ENCODE measurements at places on chromosomes 6 and 20.
A peak's percentile ranks its signal among the peaks of the same experiment; 100 is the strongest.

GRCh38 chr20:35871259-35871771 is 83.0 kb downstream of the SCAND1 start:
- DNase-seq: no peak

GRCh38 chr20:63973636-63974401 is 4.1 kb upstream of the ZNF512B start:
- peak; percentile 22 for DNase-seq

DNA sequence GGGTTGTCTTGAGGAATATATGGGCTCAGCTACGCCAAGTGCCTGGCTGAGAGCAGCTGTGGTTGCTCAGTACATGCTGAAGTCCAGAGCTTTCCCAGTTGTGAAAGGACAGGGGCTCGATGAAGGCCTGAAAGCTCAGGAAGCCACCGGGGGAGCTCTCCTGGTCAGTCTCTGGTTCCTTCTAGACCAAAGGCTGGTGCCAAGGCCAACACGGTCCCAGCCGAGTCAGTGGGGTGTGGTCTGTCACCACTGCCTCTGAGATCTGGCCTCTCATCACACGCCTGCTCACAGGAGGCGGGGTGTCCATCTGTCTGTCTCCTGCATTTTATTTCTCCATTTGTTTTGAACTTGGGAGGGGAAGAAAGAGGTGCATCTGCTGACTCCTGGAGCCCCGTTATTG is 4.9 kb upstream of the FAM83C start:
- no peak for DNase-seq

GRCh38 chr6:82371799-82372546 is 8.4 kb downstream of the TPBG start:
- DNase-seq: no peak

- DNase-seq: no peak
Measured at GRCh38 chr20:63442100-63442493, 30.4 kb downstream of the KCNQ2 start.
